ENCODE measurements at places on chromosomes 5 and 9.

DNA sequence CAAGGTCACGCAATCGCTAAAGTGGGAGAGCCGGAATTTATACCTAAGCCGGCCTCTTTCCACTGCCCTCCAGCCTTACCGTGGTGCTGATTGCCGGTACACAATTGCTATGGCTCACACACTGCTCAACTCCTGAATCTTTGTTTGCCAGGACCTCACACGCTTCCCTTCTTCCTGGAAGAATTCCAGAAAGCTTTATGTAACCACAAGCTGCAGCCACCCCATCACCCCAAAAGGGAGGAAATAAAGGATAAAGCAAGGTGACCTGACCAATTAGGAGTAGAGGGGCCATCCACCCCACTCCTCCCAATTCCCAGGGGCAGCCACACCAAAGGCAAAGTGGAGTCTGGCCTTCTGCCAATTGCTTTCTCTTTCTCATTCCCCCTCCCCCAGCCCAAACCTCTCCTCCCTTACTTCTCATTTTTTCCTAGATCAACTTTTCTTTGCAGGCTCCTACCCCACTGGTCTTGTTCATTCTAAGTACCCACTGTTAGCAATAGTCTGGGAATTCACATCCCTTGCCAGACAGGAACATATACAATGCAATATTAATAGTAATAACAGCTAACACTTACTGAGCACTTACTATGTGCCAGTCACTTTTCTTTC lies 18.0 kb upstream of the CDC23 start:
- DNase-seq = no peak

DNA sequence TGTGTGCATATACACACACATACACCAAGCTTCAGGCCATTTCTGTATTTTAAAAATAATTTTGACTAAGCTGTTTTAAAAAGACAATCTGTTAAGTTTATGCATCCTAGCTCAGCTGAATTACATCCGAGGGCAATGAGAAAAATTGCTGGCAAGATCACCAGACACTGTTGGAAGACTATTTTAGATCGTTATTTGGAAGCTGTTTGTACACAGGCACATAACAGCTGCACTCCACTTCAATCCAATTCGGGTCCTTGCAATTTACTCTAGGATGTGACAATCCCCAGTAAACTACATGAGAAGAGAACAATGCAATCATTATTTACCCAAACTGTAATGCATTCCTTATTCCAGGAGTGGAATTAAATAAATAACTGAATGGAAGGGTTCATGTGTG lies 79.3 kb upstream of the RASA1 start:
- DNase-seq = no peak

GRCh38 chr9:10050016-10050415 lies 562.8 kb downstream of the PTPRD start:
- DNase-seq = no peak

DNA sequence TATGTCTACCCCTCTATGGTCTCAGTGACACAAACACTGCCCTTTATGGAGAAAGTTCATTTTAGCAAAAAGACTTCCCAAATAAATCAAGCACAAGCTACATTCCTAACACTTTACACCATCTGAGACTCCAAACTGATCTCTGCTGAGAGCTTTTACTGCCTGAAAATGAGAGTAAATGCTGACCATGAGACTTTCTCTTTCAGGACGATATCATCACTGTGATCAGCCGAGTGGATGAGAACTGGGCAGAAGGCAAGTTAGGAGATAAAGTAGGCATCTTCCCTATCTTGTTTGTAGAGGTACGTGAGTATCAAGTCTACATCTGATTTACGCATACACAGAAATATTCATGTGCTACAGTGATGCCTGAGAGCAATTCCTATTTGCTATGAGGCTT lies 67.5 kb downstream of the SH3RF2 start:
- DNase-seq = no peak

DNA sequence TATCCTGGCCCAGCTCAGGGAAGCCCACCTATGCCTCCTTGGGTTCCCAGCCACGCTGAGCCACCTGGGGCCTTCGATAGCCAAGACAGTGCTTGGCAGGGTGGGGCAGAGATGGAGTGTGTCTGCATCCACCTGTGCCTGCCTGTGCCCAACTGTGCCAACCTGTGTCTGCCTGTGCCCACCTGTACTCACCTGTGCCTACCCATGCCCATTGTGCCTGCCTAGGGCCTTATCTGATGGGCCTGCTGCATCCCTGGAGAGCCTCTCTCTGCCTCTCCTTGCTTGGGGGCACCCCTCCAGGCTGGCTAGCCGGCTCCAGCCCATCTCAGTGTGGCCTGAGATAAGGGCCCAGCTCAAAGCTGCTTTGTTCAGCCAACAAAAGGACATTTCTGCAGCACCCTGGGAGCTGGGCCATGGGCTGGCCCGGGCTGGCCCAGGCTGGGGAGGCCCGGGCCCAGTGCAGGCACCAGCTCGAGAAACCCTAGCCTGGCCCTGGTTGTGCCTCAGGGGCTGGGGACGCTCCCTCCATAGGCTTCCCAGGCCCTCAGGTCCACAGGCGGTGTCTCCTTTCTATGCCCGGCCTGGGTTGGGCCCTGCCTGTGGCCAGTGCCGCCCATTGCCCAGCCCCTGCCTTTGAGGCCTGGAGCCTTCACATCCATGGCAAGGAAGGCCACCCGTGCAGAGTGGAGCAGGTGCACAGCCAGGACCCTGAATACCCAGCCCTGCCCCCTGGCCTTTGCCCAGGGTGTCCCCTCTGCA lies 37.3 kb upstream of the NOTCH1 start:
- no peak for DNase-seq

DNA sequence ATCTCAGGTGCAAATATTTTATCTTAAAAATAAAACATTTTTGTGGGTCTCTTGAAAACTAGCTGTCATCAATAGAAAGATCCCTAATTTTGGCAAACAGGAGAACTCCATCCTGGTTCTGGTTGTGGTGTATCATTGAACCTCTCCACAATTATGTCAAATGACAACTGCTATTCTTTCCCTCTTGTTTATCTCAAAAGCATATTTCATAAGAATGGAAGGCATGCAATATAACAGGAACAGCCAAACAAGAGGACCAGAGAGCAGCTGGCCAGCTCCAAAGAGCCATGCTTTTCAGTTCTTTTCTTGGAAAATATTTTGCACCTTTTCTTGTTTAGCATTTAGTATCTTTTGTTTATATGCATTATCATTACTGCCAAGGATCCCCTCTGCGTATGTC lies 125.4 kb downstream of the ADAMTS6 start:
- no peak for DNase-seq

Measured in cortex of kidney (tissue), 1 donor.